ENCODE measurements at places on chromosomes 5 and 9.

DNA sequence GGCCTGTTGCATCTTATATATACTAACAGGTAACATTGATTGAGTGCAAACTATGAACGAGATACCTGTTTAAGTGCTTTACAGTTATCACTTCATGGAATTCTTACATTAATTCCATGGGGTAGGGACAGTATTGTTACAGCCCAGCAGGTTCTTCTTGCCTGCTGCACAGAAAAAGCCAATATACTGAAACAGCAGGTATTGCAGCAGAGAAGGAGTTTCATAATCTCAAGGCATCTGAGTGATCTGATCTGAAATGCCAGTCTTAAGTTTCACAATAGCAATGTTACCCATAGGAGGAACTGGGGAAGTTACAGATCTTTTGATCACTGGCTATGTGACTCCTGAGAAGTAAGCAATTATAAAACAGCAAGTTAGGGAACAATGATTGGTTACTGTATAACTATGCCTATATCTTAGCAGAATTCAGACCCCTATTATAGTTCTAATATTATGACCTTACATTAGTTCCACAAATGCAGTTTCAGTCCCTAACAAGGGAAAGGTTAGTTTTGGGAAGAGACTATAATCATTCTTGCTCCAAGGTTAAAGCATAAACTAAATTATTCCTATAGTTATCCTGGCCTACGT, 126.5 kb upstream of the BNC2 start:
- DNase-seq: no peak

- DNase-seq: no peak
Measured at GRCh38 chr9:133334161-133334560, 1.8 kb downstream of the SURF6 start.

DNA sequence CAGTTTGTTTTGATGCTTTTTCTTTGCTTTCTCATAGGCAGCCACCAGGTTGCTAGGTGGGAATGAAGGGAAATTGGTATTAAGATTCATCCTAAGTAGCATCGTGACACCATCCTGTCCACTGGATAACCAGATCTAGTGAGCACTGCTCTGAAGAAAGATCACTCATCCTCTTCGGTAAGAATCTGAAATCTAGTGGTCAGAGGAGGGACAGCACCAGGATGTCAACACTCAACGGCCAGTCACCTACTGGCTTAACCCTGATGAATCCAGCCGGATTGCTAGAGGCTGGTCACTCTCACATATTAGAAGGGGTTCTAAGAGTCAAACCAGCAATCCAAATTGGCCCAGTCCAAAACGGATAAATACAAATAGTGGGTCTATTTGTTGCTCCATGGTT, 50.8 kb downstream of the DCP2 start:
- DNase-seq: no peak

GRCh38 chr9:98081477-98082219, 25.1 kb downstream of the NANS start:
- no peak for DNase-seq

DNA sequence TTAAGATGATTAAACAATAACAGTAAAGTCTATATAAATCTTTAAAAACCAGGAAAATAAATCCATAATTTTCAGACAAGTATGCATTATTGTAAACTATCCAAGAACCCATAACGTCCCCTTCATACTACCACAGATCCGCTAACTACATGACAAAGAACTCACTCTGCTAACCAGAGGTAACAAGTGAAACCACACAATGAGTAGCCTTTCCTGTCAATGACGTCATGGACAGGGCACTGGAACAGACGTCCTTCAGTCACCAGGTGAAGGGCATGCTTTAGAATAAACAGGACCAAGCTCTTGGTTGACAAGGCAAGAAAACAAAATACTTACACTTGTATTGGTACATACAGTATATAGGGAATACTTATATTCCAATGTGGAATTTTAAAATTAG, 45.2 kb downstream of the RNF130 start:
- no peak for DNase-seq

DNA sequence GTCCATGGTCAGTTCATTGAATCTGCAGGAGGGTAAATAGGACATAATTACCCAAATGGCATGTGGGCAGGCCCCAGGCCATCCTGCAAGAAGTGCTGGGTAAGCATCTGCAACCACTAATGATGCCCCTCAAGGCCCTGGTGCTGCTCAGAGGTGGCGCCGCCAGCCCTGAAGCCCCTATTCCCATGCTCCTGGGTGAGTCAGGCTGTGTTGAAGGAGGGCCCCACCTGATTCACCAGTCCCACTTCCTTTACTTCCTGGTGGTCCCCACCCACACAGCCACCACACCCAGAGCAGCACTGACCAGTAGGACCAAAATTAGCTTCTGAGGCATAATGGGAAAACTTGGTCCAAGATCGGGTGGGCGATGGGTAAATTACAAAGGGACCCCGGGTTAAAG, 120.4 kb upstream of the SPRY4 start:
- DNase-seq: no peak

DNA sequence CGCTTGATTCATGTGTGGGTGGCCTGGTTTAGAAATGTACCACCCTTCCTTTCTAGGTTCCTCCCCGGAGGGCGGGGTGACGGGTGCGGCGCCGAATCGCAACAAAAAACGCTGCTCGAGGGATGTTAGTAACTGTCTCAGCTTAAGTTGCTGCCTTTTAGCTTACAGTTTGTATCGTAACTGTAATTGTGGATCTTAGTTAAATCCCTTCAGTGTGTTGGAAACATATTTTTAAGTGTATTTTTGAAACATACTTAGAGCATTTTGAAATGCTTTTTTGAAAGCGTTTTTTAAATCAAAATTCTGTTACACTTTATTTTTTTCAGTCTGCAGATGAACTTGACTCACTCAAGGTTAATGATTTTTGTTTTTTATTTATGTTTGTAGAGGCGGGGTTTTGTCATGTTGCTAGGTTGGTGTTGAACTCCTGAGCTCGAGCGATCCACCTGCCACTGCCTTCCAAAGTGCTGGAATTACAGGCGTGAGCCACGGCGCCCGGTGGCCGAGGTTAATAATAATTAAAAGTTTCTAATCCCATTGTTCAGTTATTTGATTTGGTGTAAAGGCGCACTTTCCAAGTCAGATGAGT, 997 bp upstream of the CHD1 start:
- DNase-seq: no peak

DNA sequence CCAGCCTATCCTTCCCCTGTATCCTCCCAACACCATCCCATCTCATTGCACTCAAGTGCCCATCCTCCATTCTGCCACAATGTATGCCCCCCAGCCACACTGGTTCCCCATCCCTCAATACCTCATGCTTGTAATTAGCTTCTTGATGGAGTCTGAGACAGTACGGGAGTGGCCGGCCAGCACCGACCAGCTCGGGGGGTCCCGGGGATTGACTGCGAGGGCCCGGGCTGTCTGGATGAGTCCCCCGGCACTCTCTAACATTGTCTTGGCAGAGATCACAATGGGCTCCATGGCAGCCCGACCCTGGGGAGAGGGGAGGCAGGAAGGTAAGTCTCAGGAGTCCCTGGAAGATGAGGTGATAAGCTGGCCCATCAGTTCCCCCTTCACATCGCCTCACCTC, 17.2 kb upstream of the TPM2 start:
- DNase-seq: no peak

- no peak for DNase-seq
Measured at GRCh38 chr5:172744123-172745104, 26.6 kb downstream of the DUSP1 start.

GRCh38 chr5:148011398-148012137, 52.2 kb upstream of the SPINK5 start:
- DNase-seq: no peak

- peak; percentile 28 for DNase-seq
Measured at GRCh38 chr5:179872055-179872827, 13.6 kb upstream of the MRNIP start.

DNA sequence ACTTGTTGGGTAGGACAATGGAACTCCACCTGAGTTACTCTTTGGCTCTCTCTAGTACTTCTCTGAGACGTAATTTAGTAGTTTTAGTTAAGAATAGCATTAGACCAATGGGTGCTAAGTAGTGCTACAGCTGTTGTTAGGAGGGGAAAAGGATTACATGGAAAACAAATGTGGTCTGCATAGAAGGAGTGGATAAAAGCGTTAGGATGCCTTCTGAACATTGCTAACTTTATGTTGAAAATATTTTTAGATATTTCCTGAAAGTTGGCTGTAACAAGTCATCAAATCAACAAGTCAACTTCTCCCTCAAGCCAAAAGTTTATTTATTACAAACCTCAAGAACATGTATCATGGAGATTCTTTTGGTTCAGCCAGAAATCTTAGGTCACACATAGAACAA, 409.5 kb upstream of the MEF2C start:
- no peak for DNase-seq

Measured in left hindlimb (tissue), 1 donor.